ENCODE measurements at places on chromosomes 7 and 10. TPM values are rescaled to one million over a fixed set of nuclear protein-coding genes. Genes with fewer than 3 reads are reported as not detected.

The FAM25A gene
- not detected for total RNA-seq

The ELN gene
- 0.08 TPM for total RNA-seq

The SNX10 gene
- 2.2 TPM for total RNA-seq

The DUS4L gene
- total RNA-seq = 10.4 TPM

The PAPOLB gene
- not detected for total RNA-seq

The SPDYE16 gene
- not detected for total RNA-seq

The ODAD2 gene
- total RNA-seq = not detected

The OR2A5 gene
- total RNA-seq = not detected

The EZH2 gene
- 24.0 TPM for total RNA-seq

The TAS2R3 gene
- not detected for total RNA-seq

The PTF1A gene
- total RNA-seq = not detected

The AKR1C4 gene
- total RNA-seq = 0.32 TPM

The OR6B1 gene
- total RNA-seq = not detected

The IRF5 gene
- total RNA-seq = 13.6 TPM

The CCDC186 gene
- total RNA-seq = 6.1 TPM

The DKK1 gene
- 475 TPM for total RNA-seq

The C10orf105 gene
- total RNA-seq = not detected

The SPDYE3 gene
- not detected for total RNA-seq

The STOX1 gene
- 1.1 TPM for total RNA-seq

The MOGAT3 gene
- not detected for total RNA-seq

The VWA2 gene
- total RNA-seq = not detected

The ABCC2 gene
- total RNA-seq = 149 TPM

The GRM3 gene
- total RNA-seq = not detected

The CHAT gene
- not detected for total RNA-seq

The TBX20 gene
- 2.9 TPM for total RNA-seq

The INSYN2A gene
- 1.7 TPM for total RNA-seq

The LRRD1 gene
- not detected for total RNA-seq

The HMX2 gene
- not detected for total RNA-seq
